ENCODE measurements at places on chromosomes 1 and 21. TPM values are rescaled to one million over a fixed set of nuclear protein-coding genes. Genes with fewer than 3 reads are reported as not detected.
A peak's percentile ranks its signal among the peaks of the same experiment; 100 is the strongest.

The SORT1 gene
- total RNA-seq: 0.78 TPM

The OXCT2 gene
- total RNA-seq: 0.69 TPM

The HENMT1 gene
- total RNA-seq: 21.6 TPM

The NENF gene
- 49.7 TPM for total RNA-seq

The CD1E gene
- not detected for total RNA-seq

The OR2T6 gene
- total RNA-seq: not detected

The KCNJ15 gene
- total RNA-seq: 0.09 TPM

The MPL gene
- total RNA-seq: not detected

The PLA2G5 gene
- not detected for total RNA-seq

The S100A7A gene
- not detected for total RNA-seq

The SH2D2A gene
- 173 TPM for total RNA-seq

The SYT6 gene
- total RNA-seq: not detected

The NPHS2 gene
- total RNA-seq: not detected

DNA sequence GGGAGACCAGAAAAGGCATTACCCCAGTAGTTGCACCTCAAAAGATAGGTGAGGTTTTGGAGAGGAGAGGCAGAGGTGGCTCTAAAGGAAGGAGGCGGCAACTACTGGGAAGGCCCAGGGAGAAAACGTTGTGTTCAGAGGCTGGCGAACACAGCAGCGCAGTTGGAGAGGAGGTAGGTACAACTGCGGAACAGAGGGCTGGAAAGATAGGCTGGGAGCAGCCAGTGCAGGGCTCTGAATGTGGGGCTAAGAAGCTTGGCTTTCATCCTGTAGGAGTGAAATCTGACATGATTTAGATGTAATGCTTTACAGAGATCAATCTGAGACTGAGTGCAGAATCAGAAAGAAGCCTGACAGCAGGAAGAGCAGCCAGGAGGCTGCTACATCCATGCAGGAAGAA, 13.0 kb downstream of the RIMS3 start:
- ATAC-seq: no peak

DNA sequence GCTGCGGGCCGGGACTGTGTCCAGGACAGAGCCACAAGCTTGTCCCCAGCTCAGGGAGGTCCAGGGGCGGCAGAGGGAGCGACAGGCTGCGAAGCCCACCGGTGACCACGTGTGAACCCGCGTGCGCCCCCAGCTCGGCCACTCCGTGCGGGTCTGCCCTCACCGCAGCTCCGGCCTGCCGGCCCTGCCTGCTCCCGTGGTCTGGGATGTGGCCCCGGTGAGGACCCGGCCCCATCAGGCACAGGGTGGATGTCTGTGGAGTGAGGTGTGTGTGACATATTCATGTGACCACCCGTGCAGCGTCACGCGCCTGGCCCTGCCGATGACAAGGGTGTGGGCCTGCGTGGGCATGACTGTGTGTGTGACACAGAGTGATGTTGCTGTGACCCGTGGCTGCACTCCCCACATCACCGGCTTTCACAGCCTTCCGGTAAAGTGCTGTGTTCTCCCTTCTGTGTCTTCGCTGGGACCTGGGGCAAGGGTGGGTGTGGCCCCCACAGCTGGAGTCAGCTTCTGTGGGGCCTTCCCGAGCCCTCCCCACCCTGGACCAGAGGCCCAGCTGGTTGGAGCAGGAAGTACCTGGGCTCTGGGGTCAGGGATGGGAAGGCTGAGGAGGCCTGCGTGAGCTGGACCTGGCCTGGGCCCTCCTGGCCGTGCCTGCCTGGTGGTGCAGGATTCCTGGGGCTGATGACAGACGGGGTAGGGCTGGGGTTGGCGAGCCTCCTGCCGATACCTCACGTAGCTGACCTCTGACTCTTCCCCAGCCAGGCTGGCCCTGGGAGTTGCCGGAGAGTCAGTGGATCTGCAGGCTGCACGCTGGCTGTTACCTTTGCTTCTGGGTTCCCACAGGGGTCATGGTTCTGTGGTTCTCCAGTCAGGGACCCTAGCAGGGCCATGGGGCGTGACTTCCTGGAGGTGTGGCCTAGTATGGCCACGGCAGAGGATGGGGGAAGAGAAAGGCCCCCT, 4.1 kb downstream of the RNF223 start:
- peak; percentile 20 for ATAC-seq

GRCh38 chr1:27598295-27598687, 5.7 kb downstream of the AHDC1 start:
- ATAC-seq: no peak

DNA sequence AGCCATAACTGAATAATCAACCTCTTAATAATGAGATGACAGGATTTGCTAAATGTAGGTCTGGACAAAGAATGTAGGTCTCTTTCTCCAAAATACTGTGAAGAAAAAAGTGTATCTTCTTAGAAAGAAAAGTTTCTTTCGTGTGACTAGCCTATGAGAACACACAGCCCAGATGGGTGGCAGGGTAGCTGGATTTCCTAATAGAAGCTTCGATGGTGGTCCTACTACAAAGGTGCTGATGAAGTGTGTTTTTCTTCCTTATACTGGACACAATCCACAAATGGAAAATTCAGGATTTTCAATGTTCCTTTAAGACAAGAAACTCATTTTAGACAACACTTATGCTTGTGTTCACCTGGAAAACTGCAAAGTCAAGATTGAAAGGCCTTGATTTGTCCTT, 90.2 kb upstream of the ZNHIT6 start:
- no peak for ATAC-seq

- ATAC-seq: no peak
These were observed 13.0 kb upstream of the CLDN19 start for GRCh38 chr1:42753070-42753469.

GRCh38 chr21:43981151-43981870, 30.8 kb upstream of the TRAPPC10 start:
- ATAC-seq: no peak

GRCh38 chr1:42904434-42904833, 54.2 kb downstream of the SLC2A1 start:
- ATAC-seq: no peak

GRCh38 chr1:30032302-30032701, 691.1 kb downstream of the MATN1 start:
- no peak for ATAC-seq

- no peak for ATAC-seq
These were observed 35.1 kb downstream of the YARS1 start for GRCh38 chr1:32782086-32782485.

- no peak for ATAC-seq
These were observed 180.8 kb downstream of the NPHP4 start for GRCh38 chr1:5811419-5811818.

GRCh38 chr1:44670751-44671640, 3.3 kb downstream of the TMEM53 start:
- ATAC-seq: no peak

- no peak for ATAC-seq
These were observed 54.5 kb upstream of the FGGY start for GRCh38 chr1:59242370-59242769.

- no peak for ATAC-seq
These were observed 5.1 kb downstream of the CA14 start for GRCh38 chr1:150262388-150263320.

GRCh38 chr1:176543360-176544129, 80.6 kb downstream of the PAPPA2 start:
- ATAC-seq: no peak

GRCh38 chr21:33968080-33968994, 52.7 kb upstream of the ATP5PO start:
- ATAC-seq: peak; percentile 52

DNA sequence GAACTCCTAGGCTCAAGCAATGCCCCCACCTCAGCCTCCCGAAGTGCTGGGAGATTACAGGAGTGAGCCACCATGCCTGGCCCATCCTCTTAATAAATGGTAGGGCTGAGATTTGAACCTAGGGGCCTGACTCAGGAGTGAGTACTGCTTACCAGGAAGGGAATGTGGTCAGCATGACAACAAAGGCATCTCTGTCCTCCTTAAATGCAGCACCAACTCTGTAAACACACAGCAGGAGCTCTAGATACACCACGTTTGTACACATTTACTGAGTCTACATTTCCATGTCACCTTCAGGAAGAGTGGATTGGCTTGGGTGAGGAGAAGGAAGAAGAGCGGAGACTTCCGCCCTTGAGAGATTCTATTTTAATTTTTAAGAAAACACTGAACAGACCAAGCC, 38.5 kb downstream of the HIVEP3 start:
- ATAC-seq: no peak

DNA sequence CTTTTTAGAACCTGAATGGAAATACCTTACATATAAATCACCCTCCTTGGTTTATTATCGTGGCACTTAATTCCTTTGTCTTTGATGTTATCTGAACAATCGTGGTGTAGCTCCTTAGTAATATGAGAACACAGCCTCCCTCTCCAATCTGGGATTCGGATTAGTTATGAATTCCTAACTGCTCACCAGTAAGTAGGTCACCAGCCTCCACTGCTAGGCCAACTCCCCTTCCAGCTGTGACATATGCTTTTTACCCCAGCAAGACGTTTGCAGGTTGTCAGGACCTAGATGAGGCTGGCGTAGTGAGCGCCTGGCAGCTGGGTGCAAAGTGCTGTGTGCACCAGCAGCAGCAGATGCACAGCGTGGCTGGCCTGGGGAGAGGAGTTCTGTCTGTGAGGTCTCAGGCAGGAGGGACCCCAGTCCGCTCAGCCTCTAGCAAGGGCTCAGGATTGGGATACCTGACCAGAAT, 38.2 kb downstream of the NTPCR start:
- ATAC-seq: no peak

GRCh38 chr1:206635080-206635977, at the start of gene DYRK3:
Gene DYRK3 (plus strand): TSS chr1:206635536. CDS start chr1:206635704, 168 bp downstream.
- peak; percentile 96 for ATAC-seq

GRCh38 chr1:109255097-109255651, 5.8 kb downstream of the CELSR2 start:
- ATAC-seq: no peak

GRCh38 chr1:60832367-60832766, 250.0 kb upstream of the NFIA start:
- no peak for ATAC-seq

DNA sequence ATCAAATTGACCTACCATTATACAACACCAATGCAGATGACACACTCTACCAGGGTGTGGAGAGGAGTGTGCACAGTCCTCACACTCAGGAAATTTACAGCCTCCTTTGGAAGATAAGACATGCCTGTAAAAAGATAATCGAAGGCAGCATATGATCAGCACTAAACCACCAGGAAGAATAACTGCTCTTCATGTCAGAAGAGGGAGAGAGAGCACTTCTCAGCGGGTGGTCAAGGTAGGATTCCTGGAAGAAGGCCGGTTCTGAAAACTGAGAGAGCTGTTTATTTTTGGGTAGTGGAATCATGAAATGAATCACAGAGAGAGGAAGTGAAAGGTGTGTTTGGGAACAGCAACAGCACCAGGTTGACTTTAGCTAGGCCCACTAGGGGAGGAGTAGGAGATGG, 14.0 kb upstream of the ZNF697 start:
- peak; percentile 5 for ATAC-seq

GRCh38 chr1:177010211-177010825, 154.2 kb downstream of the ASTN1 start:
- no peak for ATAC-seq

DNA sequence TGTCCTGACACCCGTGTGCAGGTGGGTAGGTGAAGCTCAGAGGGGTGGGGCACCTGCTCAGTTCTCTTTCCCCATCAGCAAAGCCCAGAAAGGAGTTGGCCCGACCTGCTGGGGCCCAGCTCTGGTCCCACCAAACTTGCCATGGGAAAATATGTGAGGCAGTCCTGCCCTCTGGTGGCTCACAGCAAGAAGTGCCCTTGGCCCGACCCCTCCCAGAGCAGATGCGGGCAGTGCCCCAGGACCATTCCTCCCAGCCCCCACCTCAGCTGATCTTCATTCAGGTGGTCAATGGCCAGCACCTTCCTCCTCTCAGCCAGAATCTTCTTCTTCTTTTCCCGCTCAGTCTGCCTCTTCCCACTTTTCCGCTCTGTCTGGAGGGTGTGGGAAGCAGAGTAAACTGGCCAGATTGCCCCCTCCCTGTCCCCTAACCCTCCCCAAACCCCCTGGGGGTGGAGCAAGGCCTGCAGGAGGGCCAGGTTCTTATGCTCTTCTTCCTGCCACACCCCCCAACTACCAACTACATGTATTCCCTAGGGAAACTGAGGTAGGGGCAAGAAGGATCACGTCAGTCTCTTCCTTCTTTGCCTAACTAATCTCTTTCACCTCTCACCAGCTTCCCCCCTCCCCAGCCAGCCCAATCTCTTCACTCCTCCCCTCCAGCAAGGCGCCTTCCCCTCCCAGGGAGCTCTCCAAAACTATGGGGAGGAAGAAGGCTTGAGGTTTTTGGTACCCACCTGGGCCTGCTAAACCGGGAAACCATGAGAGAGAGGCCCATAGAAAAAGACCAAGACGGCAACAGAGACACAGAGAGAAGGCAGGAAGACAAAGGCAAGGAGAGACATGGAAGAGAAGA, 15.6 kb downstream of the TNNT2 start:
- ATAC-seq: peak; percentile 40

DNA sequence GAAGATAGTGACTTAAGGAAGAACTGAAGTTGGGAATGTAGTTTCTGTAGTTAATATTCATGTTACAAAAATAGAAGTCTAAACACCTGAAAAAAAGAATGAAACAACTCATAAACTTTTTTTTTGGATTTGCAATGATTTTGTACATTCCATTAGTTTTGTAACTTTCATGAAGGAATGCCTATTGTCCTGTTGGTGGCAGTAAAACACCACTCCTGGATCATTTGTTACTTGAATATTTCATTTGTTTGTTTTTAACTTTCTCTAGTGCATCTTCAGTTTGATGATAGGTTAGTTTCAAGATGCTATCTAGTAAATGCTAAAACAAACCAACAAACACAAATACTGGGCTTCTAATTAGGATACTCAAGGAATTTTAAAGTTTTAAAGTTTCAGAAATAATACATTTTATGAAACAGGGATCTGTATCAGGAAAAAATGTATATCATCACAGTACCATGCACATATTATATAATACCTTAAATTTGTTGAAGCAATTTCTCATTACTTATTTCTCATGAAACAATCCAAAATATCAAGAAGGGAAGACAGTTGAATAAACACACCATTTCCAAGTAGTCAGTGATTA, 229.7 kb upstream of the CACYBP start:
- ATAC-seq: no peak

DNA sequence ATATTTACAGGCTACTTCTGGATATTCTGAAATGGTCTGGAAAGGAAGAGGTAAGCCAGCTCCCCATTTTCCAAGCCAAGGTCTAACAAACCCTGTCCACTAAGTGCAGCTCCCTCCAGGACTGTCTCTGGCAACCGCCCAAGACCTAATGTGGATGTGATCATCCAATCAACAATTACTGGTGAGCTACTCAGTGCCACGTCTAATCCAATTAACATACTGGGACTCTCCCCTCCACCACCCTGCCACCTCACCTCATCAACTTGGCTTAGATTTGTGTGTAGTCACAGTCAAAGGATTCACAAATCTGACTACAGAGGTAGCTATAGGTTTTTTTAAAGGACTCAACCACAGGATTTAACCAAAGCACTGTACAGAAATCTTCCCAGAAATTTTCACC, 25.4 kb upstream of the S100A7 start:
- no peak for ATAC-seq

- ATAC-seq: no peak
These were observed 485.0 kb downstream of the DISC1 start for GRCh38 chr1:232111611-232112010.
